ENCODE measurements at places on chromosomes 1 and 21. TPM values are rescaled to one million over a fixed set of nuclear protein-coding genes. Genes with fewer than 3 reads are reported as not detected.

Gene TDRD5
- total RNA-seq: 0.42 TPM

Gene SEC16B
- total RNA-seq: 4.4 TPM

Gene SLC1A7
- not detected for total RNA-seq

Gene LAPTM5
- total RNA-seq: 3.7 TPM

Gene CDCP2
- total RNA-seq: not detected

Gene DNAJC28
- total RNA-seq: 0.73 TPM

Gene FLG
- total RNA-seq: not detected

Gene GNB1
- 99.0 TPM for total RNA-seq

Gene KRTAP12-4
- not detected for total RNA-seq

Gene NES
- 5.1 TPM for total RNA-seq

Gene FCRL2
- not detected for total RNA-seq

Gene TFAP2E
- total RNA-seq: 0.19 TPM

Gene NHLH1
- total RNA-seq: not detected

Gene RGS16
- 1.8 TPM for total RNA-seq

Gene ERICH3
- total RNA-seq: 0.06 TPM

Gene PLA2G2C
- total RNA-seq: not detected

Gene LYPD8
- total RNA-seq: not detected

Gene FNDC10
- total RNA-seq: 0.28 TPM

Gene B4GALT3
- 14.8 TPM for total RNA-seq

Gene SAMD13
- total RNA-seq: 2.6 TPM

Gene C1orf141
- not detected for total RNA-seq

Gene RAB42
- 0.19 TPM for total RNA-seq

Gene OR10J1
- total RNA-seq: not detected

Gene CDCA8
- total RNA-seq: 0.41 TPM

Gene MAB21L3
- total RNA-seq: 0.12 TPM

Gene ANXA9
- 17.1 TPM for total RNA-seq

Gene OR2T2
- total RNA-seq: not detected

Gene CACNA1E
- 0.09 TPM for total RNA-seq

Gene OR2T11
- total RNA-seq: not detected

Gene LORICRIN
- not detected for total RNA-seq

Gene PTPRC
- 1.6 TPM for total RNA-seq

Gene SNAPIN
- total RNA-seq: 8.7 TPM

Gene DUSP12
- total RNA-seq: 9.9 TPM

Gene OR2G6
- total RNA-seq: not detected
